T-cell (primary cell): ENCODE measurements at places on chromosomes 1 and 21.

GRCh38 chr1:53321366-53321765 lies 6.5 kb downstream of the LRP8 start:
- no peak overlapping the region for H3K27ac ChIP-seq
- no peak for DNase-seq
- H3K4me1 ChIP-seq = no peaks in the 10 kb centered on the region
- H3K4me3 ChIP-seq = no peak overlapping the region
- H3K36me3 ChIP-seq = no peaks in the 10 kb centered on the region

DNA sequence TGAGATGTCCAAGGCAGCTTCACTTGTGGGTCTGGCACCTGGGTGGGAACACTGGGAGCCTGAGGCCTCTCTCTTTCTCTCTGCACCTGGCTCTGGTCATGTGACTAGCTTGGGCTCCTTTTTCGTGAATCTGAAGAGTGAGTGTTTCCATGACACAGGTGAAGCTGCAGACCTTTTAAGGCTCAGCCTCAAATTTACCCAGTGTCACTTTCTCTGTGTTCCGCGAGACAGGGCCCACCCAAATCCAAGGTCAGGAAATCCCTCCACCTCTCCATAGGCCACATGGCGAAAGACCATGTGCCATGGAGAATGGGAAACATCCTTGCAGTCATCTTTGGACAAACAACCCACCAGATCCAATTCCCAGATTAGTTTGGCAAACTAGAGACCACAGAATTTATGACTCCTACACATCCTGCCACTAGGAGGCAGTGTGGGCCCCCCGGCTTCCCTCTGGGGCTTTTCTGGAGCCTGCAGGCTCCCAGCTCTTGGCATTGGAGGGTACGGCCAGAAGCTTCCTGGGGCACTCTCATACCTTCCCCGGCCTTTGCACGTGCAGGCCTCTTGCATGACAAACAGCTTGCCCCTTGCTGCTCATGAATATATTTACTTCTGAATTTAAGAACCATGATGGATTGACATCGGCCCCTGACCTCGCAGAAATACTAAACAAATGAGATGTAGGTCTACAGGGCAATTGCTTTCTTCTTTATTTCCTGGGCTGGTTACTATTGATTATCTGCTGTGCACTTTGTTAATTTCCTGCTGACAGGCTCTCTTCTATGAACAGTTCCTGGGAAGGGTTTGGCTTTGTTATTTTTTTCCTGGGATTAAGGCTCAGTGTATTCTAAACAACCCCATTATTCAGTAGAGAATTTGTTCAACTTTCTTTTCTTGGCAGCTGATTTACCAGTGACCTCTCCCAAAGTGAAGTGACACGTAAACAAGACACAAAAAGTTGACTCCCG lies 180.7 kb downstream of the KAZN start:
- H3K36me3 ChIP-seq = no peaks in the 10 kb centered on the region
- H3K4me3 ChIP-seq = no peak overlapping the region
- H3K27ac ChIP-seq = no peak overlapping the region

DNA sequence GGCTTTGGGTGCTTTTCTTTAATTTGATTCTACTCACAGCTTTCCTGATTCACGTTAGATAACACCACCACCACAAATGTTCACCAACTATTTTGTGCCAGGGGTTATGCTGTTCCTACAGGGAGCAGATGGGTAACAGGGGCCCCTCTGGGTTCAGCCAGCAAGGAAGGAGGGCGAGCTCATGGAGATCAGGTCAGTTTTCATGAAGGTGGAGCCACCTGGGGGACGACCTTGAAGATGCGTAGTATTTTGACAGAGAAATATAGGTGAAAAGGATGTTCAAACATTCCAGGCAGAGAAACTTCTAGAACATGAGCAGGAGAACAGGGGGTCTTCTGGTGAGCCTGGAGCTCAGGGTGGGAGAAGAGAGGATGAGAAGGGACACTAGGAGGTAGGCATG lies 28.9 kb downstream of the KIAA0040 start:
- no peak overlapping the region for H3K4me3 ChIP-seq
- H3K27me3 ChIP-seq = no peaks in the 10 kb centered on the region
- no peak for DNase-seq
- no peak overlapping the region for H3K27ac ChIP-seq

DNA sequence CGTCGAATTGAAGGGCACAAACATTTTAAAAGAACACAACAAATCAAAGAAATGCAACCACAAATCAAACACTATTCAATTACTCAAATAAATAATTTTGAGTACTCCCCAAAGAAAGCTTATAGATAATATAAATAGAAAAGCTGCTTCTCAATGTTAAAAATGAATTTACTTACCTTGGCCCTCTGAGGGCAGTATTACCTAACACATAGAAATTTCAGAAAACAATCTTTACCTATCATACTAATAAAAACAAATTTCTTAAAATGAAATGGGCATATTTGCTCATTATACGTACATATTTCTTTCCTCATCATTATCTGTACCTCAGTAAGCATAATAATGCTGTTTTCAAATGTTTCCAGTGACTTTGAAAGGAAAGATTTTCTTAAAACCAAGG lies 141.8 kb downstream of the AKT3 start:
- H3K27me3 ChIP-seq = no peaks in the 10 kb centered on the region
- H3K4me3 ChIP-seq = no peak overlapping the region
- DNase-seq = no peak
- no peaks in the 10 kb centered on the region for H3K4me1 ChIP-seq
- no peak overlapping the region for H3K27ac ChIP-seq

- DNase-seq = no peak
- no peaks in the 10 kb centered on the region for H3K27me3 ChIP-seq
- H3K36me3 ChIP-seq = peaks cover 3% of the 10 kb centered on the region
- H3K4me3 ChIP-seq = no peak overlapping the region
These were observed 51.1 kb downstream of the CD247 start for GRCh38 chr1:167467126-167467710.

GRCh38 chr1:178774263-178774662 lies 49.2 kb downstream of the RALGPS2 start:
- no peak overlapping the region for H3K27ac ChIP-seq
- no peak for DNase-seq
- no peak overlapping the region for H3K4me3 ChIP-seq
- H3K27me3 ChIP-seq = no peaks in the 10 kb centered on the region
- H3K36me3 ChIP-seq = no peaks in the 10 kb centered on the region
- no peaks in the 10 kb centered on the region for H3K4me1 ChIP-seq

- no peak overlapping the region for H3K4me3 ChIP-seq
- no peak overlapping the region for H3K27ac ChIP-seq
- peaks cover 16% of the 10 kb centered on the region for H3K36me3 ChIP-seq
- DNase-seq = no peak
- H3K27me3 ChIP-seq = no peaks in the 10 kb centered on the region
These were observed 9.8 kb downstream of the SSBP3 start for GRCh38 chr1:54396261-54396933.

GRCh38 chr1:27436204-27437159 lies 44.1 kb downstream of the GPR3 start:
- H3K27me3 ChIP-seq = no peaks in the 10 kb centered on the region
- H3K4me3 ChIP-seq = no peak overlapping the region
- H3K27ac ChIP-seq = peak overlapping the region; percentile 61

DNA sequence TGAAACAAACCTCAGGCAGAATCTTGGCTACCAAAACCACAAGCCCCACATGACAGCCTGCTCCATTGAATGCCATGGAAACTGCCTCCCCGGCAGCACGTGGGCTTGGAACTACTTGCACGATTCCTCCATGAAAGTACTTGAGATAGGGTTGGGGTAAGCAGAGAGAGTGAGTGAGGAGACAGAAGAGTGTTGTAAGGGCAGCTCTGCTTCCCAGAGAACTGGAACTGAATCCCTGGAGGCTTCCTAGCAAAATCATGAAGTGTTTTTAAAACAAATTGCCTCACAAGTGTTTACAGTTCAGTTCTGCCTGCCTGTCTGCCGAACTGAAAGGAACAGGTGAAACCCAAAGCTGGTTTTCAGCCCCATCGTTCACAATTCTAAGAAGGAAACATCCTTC lies 35.3 kb upstream of the DNASE2B start:
- H3K27me3 ChIP-seq = no peaks in the 10 kb centered on the region
- H3K4me3 ChIP-seq = no peak overlapping the region

DNA sequence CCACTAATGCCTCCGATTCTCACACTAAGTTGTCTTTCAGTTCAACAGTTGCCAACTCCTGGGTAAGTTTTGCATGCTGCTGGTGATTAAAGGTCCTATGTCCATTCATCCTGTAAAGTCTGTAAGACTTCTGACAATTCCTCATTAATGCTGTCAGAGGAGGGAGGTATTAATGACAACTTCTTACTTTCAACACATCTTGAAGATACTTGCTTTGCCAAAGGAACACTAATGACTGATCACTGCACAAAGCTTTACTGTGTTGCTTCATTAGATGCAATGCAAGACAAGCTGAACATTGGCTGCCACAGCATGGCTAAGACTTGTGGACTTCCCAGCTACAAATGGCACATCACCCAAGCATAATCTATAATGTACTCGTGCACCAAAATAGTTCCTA lies 114.6 kb upstream of the PRDX6 start:
- H3K27ac ChIP-seq = no peak overlapping the region
- no peaks in the 10 kb centered on the region for H3K36me3 ChIP-seq
- peaks cover 4% of the 10 kb centered on the region for H3K4me1 ChIP-seq

DNA sequence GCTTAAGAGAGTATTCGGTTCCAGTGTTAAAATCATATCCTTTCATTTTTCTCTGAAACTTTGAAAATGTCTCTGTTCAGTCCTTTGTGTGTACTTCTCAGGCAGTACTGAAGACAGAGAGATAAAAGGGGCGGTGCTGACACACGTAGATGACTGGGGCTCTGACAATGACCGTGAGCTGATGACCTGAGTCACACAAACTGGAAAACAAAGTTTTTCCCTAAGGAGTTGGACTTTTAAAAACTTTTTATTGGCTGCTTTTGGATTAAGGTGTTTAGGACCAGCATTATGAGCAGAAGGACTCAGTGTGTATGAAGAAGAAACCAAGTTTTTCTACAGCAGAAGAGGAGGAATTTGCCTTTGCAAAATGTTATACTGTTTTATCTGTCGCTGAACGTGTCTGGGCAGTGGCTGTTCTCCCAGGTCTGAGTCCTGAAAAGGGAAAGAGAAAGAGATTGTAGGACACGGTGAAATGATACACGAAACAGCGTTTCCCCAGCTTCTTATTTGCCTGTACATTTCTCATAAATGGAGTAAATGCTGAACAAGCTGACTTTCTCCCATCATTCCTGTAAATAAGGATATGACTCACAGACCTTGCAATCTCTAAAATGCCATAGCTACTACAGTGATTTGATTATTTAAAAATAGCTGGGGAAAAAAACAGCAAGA lies 51.5 kb downstream of the MAP3K7CL start:
- no peaks in the 10 kb centered on the region for H3K36me3 ChIP-seq
- H3K27me3 ChIP-seq = no peaks in the 10 kb centered on the region
- no peak overlapping the region for H3K27ac ChIP-seq
- no peak for DNase-seq

GRCh38 chr1:227273557-227273956 lies 44.7 kb downstream of the CDC42BPA start:
- DNase-seq = no peak
- no peak overlapping the region for H3K27ac ChIP-seq
- H3K4me3 ChIP-seq = no peak overlapping the region
- H3K4me1 ChIP-seq = no peaks in the 10 kb centered on the region

- no peaks in the 10 kb centered on the region for H3K27me3 ChIP-seq
- no peaks in the 10 kb centered on the region for H3K36me3 ChIP-seq
- no peak overlapping the region for H3K27ac ChIP-seq
- DNase-seq = no peak
These were observed 32.1 kb upstream of the PLPPR4 start for GRCh38 chr1:99232172-99232571.

- peak; percentile 80 for DNase-seq
- no peak overlapping the region for H3K4me3 ChIP-seq
- H3K27ac ChIP-seq = no peak overlapping the region
- H3K4me1 ChIP-seq = peaks cover 8% of the 10 kb centered on the region
- peaks cover 23% of the 10 kb centered on the region for H3K27me3 ChIP-seq
- H3K36me3 ChIP-seq = no peaks in the 10 kb centered on the region
These were observed 34.7 kb downstream of the TOMM20 start for GRCh38 chr1:235093696-235094592.

GRCh38 chr1:1217621-1218523 lies 3.9 kb upstream of the TNFRSF4 start:
- no peak overlapping the region for H3K4me3 ChIP-seq
- no peaks in the 10 kb centered on the region for H3K27me3 ChIP-seq
- H3K4me1 ChIP-seq = peaks cover 10% of the 10 kb centered on the region
- H3K27ac ChIP-seq = peak overlapping the region; percentile 71
- peaks cover 49% of the 10 kb centered on the region for H3K36me3 ChIP-seq
- DNase-seq = no peak

- H3K27ac ChIP-seq = no peak overlapping the region
- no peaks in the 10 kb centered on the region for H3K36me3 ChIP-seq
- no peaks in the 10 kb centered on the region for H3K27me3 ChIP-seq
- DNase-seq = no peak
These were observed 23.9 kb downstream of the TMEM50B start for GRCh38 chr21:33455686-33456446.

GRCh38 chr1:91844862-91845528 lies 41.0 kb downstream of the TGFBR3 start:
- H3K27me3 ChIP-seq = no peaks in the 10 kb centered on the region
- H3K27ac ChIP-seq = no peak overlapping the region
- peaks cover 12% of the 10 kb centered on the region for H3K4me1 ChIP-seq
- no peak overlapping the region for H3K4me3 ChIP-seq
- DNase-seq = no peak

GRCh38 chr1:214296860-214297745 lies 16.1 kb downstream of the SMYD2 start:
- DNase-seq = no peak
- no peaks in the 10 kb centered on the region for H3K36me3 ChIP-seq
- no peaks in the 10 kb centered on the region for H3K27me3 ChIP-seq

GRCh38 chr1:91850708-91851107 lies 35.2 kb downstream of the TGFBR3 start:
- H3K4me1 ChIP-seq = no peaks in the 10 kb centered on the region
- DNase-seq = no peak
- no peak overlapping the region for H3K4me3 ChIP-seq
- H3K27ac ChIP-seq = no peak overlapping the region
- no peaks in the 10 kb centered on the region for H3K36me3 ChIP-seq

GRCh38 chr21:31409831-31410487 lies 65.9 kb upstream of the TIAM1 start:
- H3K27ac ChIP-seq = no peak overlapping the region
- no peak overlapping the region for H3K4me3 ChIP-seq
- peaks cover 17% of the 10 kb centered on the region for H3K4me1 ChIP-seq
- no peaks in the 10 kb centered on the region for H3K27me3 ChIP-seq

GRCh38 chr1:51569284-51570062 lies 47.4 kb upstream of the OSBPL9 start:
- H3K4me1 ChIP-seq = peaks cover 19% of the 10 kb centered on the region
- H3K27me3 ChIP-seq = no peaks in the 10 kb centered on the region
- H3K27ac ChIP-seq = peak overlapping the region; percentile 77
- no peaks in the 10 kb centered on the region for H3K36me3 ChIP-seq
- DNase-seq = no peak
- no peak overlapping the region for H3K4me3 ChIP-seq

- no peak overlapping the region for H3K27ac ChIP-seq
- H3K4me3 ChIP-seq = no peak overlapping the region
- H3K36me3 ChIP-seq = no peaks in the 10 kb centered on the region
- H3K4me1 ChIP-seq = no peaks in the 10 kb centered on the region
- H3K27me3 ChIP-seq = no peaks in the 10 kb centered on the region
These were observed 6.1 kb upstream of the KRTAP23-1 start for GRCh38 chr21:30354308-30355005.
